ENCODE measurements at places on chromosomes 7 and 10.
A peak's percentile ranks its signal among the peaks of the same experiment; 100 is the strongest.

- no peak for DNase-seq
Observed at GRCh38 chr10:103651783-103652476, 158.4 kb downstream of the NEURL1 start.

GRCh38 chr7:84336303-84336702 lies 141.7 kb upstream of the SEMA3A start:
- no peak for DNase-seq

DNA sequence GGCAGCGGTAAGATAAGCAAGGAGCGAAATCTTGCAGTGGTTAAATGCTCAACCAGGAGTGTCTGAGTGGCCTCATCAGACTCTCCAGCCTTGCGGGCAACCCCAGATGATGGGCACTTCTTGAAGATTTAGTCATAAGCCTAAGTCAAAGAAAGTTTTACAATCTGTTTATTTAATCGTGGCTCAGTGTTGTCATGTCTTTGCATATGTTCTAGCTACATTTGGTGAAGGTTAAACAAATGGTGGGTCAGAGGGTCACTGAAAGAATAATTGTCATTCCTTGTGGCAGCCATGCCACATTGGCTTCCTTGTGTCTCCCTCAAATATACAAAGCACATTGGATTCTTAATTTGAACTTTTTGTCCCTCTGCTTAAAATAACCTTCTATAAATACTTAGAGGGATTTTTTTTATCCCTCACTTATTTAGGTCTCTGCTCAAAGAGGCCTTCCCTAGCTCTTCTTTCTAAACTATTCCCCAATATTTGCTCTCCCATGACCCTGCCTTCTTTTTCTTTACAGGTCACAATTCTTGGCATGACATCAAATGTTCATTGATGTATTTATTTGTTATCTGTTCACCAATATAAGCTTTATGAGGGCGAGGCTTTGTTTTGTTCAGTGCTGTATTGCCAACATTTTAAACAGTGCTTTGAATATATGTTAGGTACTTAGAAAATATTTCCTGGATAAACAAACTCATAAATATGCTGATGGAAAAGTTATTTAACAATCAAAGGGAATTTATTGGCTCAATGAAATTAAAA lies 68.7 kb downstream of the NEUROD6 start:
- DNase-seq: no peak

GRCh38 chr10:4151466-4151865 lies 366.5 kb upstream of the KLF6 start:
- DNase-seq: no peak

DNA sequence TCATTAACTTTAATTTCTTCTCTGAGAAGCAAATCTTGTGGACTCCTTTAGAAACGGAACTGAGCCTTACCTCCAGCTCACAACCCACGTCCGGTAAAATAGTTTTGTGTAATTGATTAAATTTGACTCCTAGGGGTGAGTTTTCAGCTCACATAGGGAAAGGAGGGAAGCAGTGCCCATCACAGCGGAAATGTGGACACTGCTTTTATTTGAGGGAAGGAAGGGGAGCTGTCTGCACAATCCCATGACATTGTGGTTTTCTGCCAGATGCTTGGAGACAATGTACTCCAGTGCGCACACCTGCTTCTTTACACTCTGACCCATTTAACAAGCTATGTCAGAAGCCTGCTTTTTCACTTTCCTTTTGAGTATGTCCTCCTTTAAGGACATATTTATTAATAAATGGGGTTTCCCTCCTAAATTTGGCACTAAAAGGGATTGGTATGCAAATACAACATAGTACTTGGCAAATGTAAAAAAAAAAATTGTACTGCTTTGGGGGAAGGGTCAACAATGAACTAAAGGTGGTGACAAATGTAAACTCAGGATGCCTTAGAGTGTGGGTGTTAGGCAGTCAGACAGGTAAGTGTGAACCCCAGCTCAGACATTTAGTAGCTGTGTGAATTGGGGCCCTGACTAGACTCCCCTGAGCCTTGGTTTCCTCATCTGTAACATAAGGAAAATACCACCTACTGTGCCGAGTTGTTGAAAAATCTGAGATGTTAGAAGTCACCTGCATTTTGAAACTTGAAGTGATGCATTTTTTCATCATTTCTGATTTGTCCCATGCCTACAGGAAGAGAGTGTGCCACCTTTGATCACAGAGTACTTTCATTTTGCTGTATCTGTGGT lies 90.2 kb upstream of the KLF6 start:
- no peak for DNase-seq

DNA sequence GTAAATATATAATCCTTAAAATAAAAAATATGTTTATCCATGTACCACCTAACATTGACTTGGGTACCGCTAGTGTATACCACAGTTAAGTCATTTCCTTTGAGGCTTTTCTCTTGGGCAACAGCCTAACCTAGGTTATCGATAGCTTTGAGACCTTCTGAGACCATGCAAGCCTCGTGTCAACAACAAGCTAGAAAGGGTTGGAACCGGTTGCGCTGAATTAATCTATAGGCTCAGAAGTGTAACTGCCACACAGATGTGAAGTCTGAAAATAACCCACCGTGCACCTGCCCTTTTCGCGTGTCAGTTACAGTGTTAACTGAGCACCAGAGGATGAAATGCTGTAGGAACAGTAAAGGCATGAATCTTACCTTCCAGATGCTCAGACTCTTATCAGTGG lies 59.8 kb downstream of the ARID5B start:
- DNase-seq: no peak

DNA sequence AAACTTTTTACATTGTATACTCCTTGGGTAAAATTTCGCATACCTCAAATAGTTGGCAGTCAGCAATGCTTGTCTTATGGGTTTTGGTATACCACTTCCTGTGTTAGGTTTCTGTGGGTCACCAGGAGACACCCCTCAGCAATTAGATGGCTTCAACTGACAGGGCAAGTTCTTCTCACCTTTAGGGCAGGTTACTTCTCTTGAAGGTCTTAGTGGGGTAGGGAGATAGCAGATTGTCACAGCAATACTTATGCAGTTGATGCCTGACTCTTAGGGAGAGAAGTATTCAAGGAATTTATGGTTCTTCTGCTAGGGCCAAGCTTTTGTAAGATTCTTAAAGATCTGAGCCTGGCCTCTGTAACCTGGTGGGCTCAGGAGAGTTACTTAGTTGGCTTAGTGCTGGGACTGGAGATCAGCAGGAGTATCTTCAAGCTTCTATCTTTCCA lies 42.9 kb downstream of the MKLN1 start:
- DNase-seq: no peak

- DNase-seq: no peak
Observed at GRCh38 chr10:114396464-114396863, 7.8 kb downstream of the AFAP1L2 start.

DNA sequence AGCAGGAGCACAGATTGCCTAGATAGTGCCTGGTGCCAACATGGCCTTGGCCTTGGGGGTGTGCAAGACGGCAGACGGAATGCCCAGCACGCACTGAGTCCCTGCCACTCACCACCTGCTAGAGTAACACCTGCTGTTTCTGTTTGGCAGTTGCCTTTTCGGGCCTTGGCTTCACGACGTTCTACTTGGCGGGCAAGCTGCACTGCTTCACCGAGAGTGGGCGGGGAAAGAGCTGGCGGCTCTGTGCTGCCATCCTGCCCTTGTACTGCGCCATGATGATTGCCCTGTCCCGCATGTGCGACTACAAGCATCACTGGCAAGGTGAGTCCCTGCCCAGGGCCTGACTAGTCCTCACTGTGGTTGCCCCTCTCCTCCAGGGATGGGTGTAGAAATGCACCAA lies 118.0 kb downstream of the PLPP4 start:
- no peak for DNase-seq

- no peak for DNase-seq
Observed at GRCh38 chr7:45514944-45515343, 59.2 kb upstream of the ADCY1 start.

- DNase-seq: no peak
Observed at GRCh38 chr7:122893486-122893885, 7.2 kb upstream of the CADPS2 start.

DNA sequence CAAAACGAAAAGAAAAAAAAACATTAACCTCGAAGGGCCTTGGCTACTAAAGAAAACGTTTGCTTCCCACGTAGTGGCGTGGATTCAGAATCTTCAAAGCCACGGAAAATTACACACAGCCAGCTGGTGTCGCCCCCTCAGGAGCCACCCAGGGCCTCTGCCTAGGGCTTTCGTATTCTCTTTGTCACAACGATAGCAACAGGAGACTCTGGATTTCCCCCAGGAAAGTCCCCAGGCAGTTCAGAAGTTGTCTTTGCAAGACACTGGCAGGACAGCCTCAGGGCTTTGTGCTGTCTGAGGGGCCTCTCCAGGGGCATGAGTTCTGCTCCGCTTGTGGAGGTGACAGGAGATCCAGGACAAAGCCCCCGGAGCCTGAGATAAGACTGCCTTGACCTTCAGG lies 150.2 kb upstream of the INSYN2A start:
- no peak for DNase-seq

DNA sequence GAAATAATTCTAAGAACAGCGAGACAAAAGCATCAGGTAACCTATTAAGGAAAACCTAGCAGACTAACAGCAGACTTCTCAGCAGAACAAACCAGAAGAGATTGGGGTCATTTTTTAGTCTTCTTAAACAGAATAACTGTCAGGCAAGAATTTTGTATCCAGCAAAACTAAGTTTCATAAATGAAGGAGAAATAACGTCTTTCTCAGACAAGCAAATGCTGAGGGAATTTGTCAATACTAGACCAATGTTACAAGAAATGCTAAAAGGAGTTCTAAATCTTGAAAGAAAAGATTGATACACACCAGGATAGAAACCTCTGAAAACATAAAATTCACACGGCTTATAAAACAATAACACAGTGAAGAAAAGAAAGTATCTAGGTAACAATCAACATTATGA lies 22.6 kb downstream of the BICC1 start:
- DNase-seq: no peak

DNA sequence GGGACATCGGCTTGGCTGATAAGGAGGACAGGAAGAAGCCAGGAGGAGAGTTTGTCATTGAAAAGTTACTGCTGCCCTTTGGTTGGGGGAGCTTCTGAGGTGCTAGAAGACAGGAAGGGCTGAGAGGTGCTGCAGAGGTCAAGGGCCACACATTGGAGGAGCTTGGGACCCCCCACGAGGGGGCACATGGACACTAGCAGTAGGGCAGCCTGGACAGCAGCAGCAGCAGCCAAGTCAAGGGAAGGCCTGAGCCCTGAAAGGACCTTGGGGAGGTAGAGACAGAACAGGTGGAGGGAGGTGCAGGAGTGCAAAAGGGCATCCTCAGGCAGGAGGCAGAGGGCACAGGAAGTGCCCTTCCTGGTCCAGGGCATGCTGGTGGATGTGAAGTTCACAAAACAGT lies 439.7 kb upstream of the IGFBP3 start:
- no peak for DNase-seq

- DNase-seq: no peak
Observed at GRCh38 chr10:91779011-91779605, 19.1 kb upstream of the TNKS2 start.

GRCh38 chr7:116180302-116180701 lies 30.0 kb upstream of the TES start:
- DNase-seq: no peak

- no peak for DNase-seq
Observed at GRCh38 chr10:121155742-121156474, 304.7 kb downstream of the WDR11 start.

GRCh38 chr10:53314876-53315275 lies 542.3 kb upstream of the MBL2 start:
- peak; percentile 22 for DNase-seq

GRCh38 chr10:67818323-67818722 lies 19.7 kb downstream of the DNAJC12 start:
- no peak for DNase-seq

DNA sequence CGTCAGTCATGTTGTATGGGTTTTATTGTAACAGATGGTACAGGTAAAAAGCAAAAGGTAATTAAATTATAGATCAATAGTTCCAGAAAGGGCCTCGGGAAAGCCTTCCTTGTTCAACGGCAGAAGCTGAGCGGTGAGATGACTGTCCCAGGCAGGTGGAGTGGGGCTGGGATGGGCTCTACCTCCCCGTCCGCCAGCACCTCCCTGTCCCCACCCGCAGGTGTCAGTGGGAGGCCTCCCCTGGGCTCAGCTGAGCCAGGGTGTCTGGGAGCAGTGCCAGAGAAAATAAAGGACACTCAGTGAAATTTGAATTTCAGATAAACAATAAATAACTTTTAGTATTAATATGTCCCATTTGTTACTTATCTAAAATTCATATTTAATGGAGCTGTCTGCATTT lies 58.9 kb downstream of the CLRN3 start:
- no peak for DNase-seq

GRCh38 chr7:2645274-2645868 lies 13.6 kb downstream of the TTYH3 start:
- no peak for DNase-seq

GRCh38 chr10:59383436-59383835 lies 21.1 kb upstream of the FAM13C start:
- DNase-seq: no peak

DNA sequence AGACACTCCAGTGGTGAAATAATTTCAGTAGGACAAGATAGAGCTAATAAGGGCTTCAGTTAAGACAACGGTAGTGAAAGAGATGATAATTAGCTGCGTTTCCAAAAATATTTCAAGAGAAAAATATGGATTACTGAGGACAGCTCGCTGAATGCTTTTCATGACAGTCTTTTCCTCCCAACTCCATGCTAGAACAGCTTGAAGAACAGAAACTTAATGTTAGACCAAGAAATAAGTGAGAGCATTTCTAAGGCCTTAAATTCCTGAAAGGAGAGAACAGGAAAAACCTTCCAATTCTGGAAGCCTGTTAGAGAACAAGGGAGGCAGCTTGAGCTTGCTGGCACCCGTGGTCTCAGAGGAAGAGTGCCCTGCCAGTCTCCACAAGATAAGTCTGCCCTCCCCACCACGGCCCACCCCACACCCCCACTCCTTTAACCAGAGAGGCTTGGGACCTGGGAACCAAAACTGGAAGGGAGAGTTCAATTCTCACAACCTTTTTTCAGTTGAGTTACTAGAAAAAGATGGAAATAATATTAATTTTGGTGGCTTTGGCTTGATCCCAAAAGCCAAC lies 1148.0 kb upstream of the CELF2 start:
- no peak for DNase-seq

GRCh38 chr7:155813546-155814315 lies 1.5 kb upstream of the SHH start:
- DNase-seq: no peak

- no peak for DNase-seq
Observed at GRCh38 chr10:71233482-71233892, 21.1 kb downstream of the UNC5B start.

- no peak for DNase-seq
Observed at GRCh38 chr7:137354396-137354795, 10.9 kb upstream of the PTN start.

GRCh38 chr7:973312-973711 lies 2.0 kb downstream of the COX19 start:
- DNase-seq: no peak

DNA sequence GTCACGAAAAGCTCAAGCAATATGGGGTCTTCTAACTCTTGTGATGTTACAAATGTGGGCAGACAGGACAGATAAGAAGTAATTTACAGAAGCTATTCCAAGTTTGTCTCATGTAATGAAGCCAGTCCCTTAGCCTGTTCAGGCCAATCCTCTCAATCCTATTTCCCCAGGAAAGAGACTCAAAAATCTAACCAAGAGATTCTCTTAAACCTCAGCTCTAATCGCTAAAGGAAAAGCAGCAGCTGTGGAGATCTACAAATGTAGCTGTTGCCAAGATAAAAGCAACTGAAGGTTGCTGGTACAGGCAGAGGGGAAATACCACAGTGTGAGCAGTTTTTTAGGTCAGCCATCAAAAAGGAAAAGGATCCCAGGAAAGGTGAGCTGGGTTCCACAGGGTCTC lies 39.3 kb downstream of the ANK3 start:
- DNase-seq: no peak

- no peak for DNase-seq
Observed at GRCh38 chr7:36810032-36810431, 85.7 kb upstream of the AOAH start.

GRCh38 chr7:99762680-99763327 lies 21.2 kb downstream of the CYP3A4 start:
- no peak for DNase-seq

Measured in GM04504 (cell line).